ENCODE measurements at places on chromosomes 1 and 21. TPM values are rescaled to one million over a fixed set of nuclear protein-coding genes. Genes with fewer than 3 reads are reported as not detected.

The GNG4 gene
- not detected for total RNA-seq

The DYRK3 gene
- 15.8 TPM for total RNA-seq

The FHAD1 gene
- total RNA-seq: 0.34 TPM

The IVL gene
- not detected for total RNA-seq

The IGSF3 gene
- total RNA-seq: 2.8 TPM

The EFNA3 gene
- total RNA-seq: 1.5 TPM

- DNase-seq: no peak
These were observed 38.8 kb downstream of the XCL2 start for GRCh38 chr1:168505006-168505405.

DNA sequence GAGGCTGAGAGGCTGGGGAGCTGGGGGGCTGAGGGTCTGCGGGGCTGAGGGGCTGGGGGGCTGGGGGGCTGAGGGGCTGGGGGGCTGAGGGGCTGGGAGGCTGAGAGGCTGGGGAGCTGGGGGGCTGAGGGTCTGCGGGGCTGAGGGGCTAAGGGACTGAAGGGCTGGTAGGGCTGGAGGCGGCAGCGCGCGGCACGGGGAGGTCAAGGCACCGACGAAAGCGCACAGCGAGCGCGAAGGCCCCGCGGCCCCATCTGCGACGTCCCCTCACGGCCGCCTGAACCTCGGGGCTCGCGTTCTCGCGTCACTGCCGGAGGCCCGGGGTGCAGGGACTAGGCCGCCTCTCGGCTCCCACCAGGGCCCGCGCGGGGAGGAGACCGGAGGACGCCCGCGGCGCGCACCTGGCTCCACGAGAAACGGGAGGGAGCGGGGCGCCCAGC lies 356 bp downstream of the INTS11 start:
- DNase-seq: no peak

GRCh38 chr1:203507759-203508158 lies 13.8 kb downstream of the OPTC start:
- DNase-seq: no peak

DNA sequence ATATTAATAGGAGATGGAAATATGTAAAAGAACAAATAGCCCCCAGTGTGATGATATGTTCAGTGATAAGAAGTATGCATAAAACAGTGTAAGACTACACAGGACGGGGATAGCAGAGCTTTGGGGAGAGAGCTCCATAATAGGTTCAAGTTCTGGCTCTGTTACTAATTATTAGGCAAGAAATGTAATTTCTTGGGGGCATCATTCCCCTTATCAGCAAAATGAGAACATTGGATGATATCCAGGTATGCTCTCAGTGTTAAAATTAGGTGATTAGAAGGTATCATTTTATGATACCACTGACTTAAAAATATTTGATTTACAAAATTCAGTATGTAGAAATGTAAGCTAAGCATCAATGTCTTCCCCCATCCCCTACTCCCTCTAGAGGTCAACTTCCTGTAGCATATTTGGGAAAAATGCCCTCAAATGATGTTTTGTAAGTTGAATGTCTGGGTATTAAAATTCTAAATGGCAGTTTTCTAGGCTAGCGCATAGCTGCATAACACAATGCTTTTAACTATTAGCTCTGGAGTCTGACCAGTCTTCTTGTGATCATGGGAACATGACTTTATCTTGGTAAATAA lies 585.7 kb upstream of the CAMK1G start:
- DNase-seq: no peak

GRCh38 chr1:67559222-67559700 lies 125.7 kb upstream of the GADD45A start:
- no peak for DNase-seq

DNA sequence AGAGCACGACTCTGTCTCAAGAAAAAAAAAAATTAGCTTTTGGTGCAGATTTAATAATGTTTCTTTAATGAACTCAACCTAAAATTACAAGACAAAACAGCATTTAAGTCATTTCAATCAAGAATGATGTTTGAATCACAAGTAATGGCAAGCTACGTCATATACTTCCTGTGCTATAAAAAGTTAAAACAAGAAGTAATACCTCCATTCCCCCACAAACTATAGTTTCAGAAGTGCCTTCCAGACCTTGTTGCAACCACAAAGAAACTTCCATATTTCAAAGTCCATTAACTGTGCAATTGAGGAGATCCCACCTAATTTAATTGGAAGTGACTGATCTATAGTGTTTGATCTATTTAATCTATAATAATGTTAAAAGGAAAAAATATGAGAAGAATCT lies 15.1 kb downstream of the NRDC start:
- no peak for DNase-seq

DNA sequence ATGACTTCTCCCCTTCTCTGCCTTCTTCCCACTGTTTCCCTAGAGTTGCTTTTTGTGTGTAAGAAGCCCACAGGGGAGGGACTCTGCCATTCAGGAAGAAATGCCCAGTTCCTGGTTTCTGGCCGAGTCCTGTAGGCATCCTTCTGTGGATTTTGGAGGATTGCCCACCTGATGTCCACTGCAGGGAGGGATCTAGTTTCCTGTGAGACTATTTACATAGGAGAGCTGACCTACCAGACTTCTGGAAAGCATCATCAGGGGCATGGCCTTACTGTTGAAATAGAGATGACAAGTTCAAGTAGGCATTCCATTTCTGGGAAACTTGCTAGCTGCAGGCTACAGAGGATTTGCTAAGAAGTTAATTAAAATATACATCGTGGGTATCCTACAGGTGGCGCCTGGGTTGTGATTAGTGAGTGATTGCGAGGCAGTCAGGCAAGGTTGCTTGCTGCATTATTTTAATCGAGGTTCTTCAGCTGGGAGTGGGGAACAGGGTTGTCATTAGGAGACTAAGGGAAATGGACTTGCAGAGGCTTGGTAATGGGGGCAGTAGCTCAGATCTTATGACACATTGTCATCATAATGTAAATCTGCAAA lies 148.7 kb downstream of the HHAT start:
- no peak for DNase-seq

DNA sequence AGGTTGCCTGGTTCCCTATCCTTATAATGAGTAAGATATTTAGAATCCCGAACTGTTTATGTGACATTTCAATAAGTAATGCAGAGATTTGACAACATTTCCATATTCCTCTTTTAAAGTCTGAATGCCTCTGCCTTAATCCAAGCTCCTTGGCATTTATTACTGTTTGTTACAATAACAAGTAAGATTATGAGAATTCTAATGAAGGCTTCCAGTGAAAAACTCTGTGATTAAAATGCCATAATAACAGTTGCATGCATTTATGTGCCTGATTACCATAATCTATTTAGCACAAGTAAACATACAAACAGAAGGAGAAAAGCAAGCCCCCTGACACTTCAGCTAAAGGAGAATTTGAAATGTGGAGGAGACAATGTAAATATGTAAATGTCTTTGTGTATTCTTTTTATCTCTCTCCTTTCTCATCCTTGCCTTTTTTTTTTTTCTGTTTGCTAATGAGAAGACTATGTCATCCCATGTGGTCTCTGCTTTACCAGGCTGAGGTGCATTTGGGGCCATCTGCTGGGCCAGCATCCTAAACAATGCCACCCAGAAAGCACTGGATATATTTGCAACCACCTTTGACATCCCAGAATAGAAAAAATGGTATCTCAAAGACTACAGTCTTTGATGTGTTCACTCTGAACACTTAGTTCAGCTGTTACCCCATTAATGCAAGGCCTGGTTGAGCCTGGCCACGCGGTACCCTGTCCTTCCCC lies 17.2 kb upstream of the OLIG2 start:
- no peak for DNase-seq

- DNase-seq: no peak
These were observed 54.1 kb upstream of the CFAP298 start for GRCh38 chr21:32666258-32666657.

- no peak for DNase-seq
These were observed 45.8 kb downstream of the CYP2J2 start for GRCh38 chr1:59880735-59881134.

- no peak for DNase-seq
These were observed 50.9 kb downstream of the SLC37A1 start for GRCh38 chr21:42564561-42564971.

- DNase-seq: no peak
These were observed 104.2 kb upstream of the GADD45A start for GRCh38 chr1:67580691-67581403.

DNA sequence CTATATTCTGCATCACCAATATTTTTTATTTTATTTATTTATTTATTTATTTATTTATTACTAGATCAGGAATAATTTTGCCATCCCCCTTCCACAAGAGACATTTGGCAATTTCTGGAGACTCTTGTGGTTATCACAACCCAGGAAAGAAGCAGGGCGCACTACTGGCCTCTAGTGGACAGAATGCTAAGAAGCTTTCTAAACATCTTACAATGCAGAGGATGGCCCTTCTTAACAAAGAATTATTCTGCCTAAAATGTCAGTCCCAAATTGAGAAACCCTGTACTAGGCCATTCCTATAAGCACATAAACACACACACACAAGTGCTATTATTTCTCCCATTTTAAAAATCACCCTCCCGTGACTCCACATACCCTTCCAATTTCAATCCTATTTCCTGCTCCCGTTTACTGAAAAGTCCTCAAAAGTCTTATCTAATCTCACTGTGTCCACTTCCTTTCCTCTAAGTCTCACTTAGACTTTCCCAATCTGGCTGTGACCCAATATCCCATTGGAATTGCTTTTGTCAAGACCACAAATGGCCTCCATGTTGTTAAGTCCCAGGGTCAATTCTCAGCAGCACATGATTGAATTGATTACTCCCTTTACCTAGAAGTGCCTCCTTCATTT lies 43.7 kb upstream of the RNF11 start:
- DNase-seq: peak; percentile 68

DNA sequence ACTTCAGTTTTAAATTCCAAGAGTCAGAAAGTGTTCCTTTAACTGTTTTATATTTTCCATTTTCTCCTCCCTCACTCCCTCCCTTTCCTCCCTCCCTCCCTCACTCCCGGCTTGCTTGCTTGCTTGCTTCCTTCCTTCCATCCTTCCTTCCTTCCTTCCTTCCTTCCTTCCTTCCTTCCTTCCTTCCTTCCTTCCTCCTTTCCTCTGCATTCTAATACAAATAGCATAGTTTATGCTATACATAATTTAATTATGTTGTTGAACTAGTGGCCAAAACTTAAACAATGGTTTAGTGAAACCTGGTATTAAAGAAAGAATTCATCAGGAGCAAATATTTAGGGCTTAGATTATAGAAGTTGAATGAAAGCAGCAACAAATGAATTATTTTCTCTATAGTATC lies 188.5 kb upstream of the OLFM3 start:
- no peak for DNase-seq

GRCh38 chr21:46229133-46229922 lies 754 bp upstream of the LSS start:
- DNase-seq: no peak

- peak; percentile 45 for DNase-seq
These were observed 9.2 kb upstream of the SLAMF8 start for GRCh38 chr1:159817276-159818041.

DNA sequence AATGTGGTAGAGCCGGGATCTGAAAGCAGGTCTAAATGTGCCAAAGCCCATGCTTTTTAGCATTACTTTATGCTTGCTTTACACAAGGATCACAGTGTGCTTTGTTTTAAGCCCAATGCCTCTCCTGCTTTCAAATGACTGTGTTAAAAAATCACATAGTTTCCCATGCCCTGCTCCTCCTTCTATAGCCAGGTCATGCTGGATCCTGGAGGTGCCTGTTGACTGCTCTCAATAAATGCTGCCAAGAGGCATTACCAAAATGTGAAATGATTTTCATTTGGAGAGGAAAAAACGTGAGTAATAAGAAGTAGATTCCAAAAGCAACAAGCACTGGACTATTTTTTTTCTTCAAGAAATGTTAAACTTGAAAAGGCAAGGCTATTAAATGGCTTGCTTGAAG lies 420.7 kb upstream of the USP24 start:
- no peak for DNase-seq

DNA sequence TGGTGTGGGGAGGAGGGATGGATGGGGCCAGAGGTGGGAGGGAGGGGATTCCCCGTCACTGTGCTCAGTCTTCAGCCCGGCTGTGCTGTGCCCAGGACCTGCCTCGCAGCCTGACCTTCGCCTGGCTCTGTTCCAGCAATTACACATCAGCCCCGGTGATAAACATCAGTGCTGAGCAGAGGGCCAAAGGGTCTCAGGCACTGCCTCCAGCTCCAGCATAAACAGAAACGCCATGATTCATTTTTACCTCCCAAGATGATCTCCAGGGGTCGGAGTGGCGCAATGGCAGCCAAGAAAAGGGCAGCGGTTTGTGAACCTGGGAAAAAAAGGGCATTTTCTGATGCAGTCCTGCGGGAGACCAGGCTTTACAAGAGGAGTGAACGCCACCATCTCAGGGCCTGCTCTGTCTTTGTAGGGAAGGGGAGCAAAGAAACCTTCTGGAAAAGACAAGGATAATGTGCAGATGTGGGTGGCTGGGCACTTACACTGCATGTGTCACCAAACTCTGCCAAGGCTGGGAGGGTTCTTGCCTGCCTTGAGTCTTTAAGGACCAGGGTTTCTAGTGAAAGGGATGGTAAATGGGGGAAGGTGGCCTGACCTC lies 28.1 kb downstream of the SHISA4 start:
- DNase-seq: peak; percentile 73
